ENCODE measurements at places on chromosomes 3 and 15. TPM values are rescaled to one million over a fixed set of nuclear protein-coding genes. Genes with fewer than 3 reads are reported as not detected.
A peak's percentile ranks its signal among the peaks of the same experiment; 100 is the strongest.

The TNFSF10 gene
- polyA plus RNA-seq: 3.5 TPM

The CEP19 gene
- 5.9 TPM for polyA plus RNA-seq

The LTK gene
- polyA plus RNA-seq: 0.20 TPM

The PLOD2 gene
- polyA plus RNA-seq: 0.40 TPM

The SPATA12 gene
- 0.32 TPM for polyA plus RNA-seq

The IGDCC3 gene
- 0.20 TPM for polyA plus RNA-seq

The SEC62 gene
- 162 TPM for polyA plus RNA-seq

The NECTIN3 gene
- polyA plus RNA-seq: not detected

The CRABP1 gene
- polyA plus RNA-seq: not detected

The RYR3 gene
- polyA plus RNA-seq: not detected

- DNase-seq: no peak
- no peak overlapping the region for H3K27ac ChIP-seq
- no peak overlapping the region for H3K4me3 ChIP-seq
- no peaks in the 10 kb centered on the region for H3K4me1 ChIP-seq
These were observed 563.6 kb downstream of the NAALADL2 start for GRCh38 chr3:175422744-175423143.

DNA sequence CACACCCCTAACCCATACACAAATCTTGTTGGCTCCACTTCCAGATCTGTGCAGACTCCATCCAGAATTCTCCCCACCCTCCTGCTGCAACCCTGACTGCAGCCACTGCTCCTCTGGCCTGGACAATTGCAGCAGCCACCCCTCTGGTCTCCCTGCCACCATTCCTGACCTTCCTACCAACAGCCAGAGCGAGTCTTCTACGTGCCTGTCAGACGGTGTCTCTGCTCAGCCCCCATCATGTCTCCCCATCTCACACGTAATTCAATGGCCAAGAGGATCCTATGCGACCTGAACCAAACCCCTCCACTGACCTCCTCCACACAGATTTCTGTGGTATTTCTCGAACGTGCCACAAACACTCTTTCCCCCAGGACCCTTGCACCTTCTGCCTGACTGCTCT lies 103.3 kb downstream of the TPRA1 start:
- H3K27me3 ChIP-seq: no peaks in the 10 kb centered on the region
- H3K27ac ChIP-seq: no peak overlapping the region
- H3K36me3 ChIP-seq: no peaks in the 10 kb centered on the region
- no peak for DNase-seq
- peaks cover 23% of the 10 kb centered on the region for H3K4me1 ChIP-seq
- no peak overlapping the region for H3K4me3 ChIP-seq

- no peak overlapping the region for H3K4me3 ChIP-seq
- H3K27me3 ChIP-seq: no peaks in the 10 kb centered on the region
- no peaks in the 10 kb centered on the region for H3K36me3 ChIP-seq
- H3K4me1 ChIP-seq: no peaks in the 10 kb centered on the region
- H3K27ac ChIP-seq: no peak overlapping the region
- no peak for DNase-seq
These were observed 11.5 kb upstream of the VPS8 start for GRCh38 chr3:184800349-184800930.

DNA sequence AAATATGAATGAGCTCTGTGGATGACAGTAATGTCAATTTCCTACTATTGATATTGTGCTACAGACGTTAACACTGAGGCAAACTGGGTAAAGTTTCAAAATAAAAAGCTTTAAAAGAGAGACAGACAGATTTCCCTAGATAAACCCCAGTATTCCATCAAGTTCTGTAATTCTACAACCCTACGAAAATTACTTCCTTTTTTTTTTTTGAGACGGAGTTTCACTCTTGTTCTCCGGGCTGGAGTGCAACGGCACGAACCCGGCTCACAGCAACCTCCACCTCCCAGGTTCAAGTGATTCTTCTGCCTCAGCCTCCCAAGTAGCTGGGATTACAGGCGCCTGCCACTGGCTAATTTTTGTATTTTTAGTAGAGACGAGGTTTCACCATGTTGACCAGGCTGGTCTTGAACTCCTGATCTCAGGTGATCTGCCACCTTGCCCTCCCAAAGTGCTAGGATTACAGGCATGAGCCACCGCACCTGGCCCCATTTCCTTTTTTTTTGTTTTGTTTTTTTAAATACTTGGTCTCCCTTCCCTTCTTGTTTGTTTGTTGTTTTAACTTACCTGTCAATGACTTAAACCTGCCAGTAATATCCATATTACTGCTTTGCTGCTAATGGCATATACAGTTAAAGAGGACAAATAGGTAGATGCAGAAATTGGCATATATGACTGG lies 57.2 kb downstream of the CBLB start:
- H3K36me3 ChIP-seq: no peaks in the 10 kb centered on the region
- H3K27ac ChIP-seq: no peak overlapping the region
- no peak for DNase-seq
- no peak overlapping the region for H3K4me3 ChIP-seq
- H3K4me1 ChIP-seq: peaks cover 3% of the 10 kb centered on the region
- H3K27me3 ChIP-seq: no peaks in the 10 kb centered on the region

GRCh38 chr3:115512565-115513415 lies 110.5 kb upstream of the GAP43 start:
- DNase-seq: no peak
- H3K27ac ChIP-seq: no peak overlapping the region
- H3K36me3 ChIP-seq: no peaks in the 10 kb centered on the region
- H3K4me3 ChIP-seq: 0 out of 2 replicates have a peak overlapping the region, but pooled peaks have one; percentile 14
- no peaks in the 10 kb centered on the region for H3K4me1 ChIP-seq

DNA sequence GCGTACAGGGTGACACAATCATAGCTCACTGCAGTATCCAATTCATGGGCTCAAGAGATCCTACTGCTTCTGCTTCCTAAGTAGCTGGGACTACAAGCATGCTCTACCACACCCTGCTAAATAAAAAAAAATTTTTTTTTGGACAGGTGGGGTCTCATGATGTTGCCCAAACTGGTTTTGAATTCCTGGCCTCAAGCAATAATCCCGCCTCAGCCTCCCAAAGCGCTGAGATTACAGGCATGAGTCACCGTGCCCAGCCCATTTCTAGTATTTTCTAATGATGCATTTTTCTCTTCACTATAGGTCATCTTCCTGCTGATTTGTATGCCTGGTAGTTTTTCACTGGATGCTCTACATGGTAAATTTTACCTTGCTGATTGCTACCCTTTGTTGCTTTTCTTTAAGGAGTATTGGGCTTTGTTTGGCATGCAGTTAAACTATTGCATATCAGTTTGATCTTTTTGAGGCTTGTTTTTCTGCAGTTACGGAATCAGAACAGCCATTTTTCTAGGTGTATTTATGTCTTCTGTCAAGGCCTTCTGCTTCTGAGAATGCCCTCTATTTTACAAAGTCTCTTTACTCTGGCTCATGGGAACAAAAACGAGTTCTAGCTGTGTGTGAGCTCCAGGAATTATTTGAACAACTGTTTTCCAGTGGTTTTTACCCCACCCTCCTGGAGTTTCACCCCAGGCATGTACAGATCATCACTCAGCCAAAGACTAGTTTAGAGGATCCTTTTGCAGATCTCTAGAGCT lies 14.2 kb upstream of the NPTN start:
- no peaks in the 10 kb centered on the region for H3K27me3 ChIP-seq
- DNase-seq: no peak
- no peaks in the 10 kb centered on the region for H3K4me1 ChIP-seq

GRCh38 chr15:67150023-67150860 lies 84.8 kb downstream of the SMAD3 start:
- H3K27ac ChIP-seq: peak overlapping the region; percentile 41
- H3K27me3 ChIP-seq: no peaks in the 10 kb centered on the region
- H3K4me3 ChIP-seq: no peak overlapping the region
- peaks cover under 1% of the 10 kb centered on the region for H3K36me3 ChIP-seq

- H3K4me1 ChIP-seq: peaks cover 2% of the 10 kb centered on the region
- no peaks in the 10 kb centered on the region for H3K27me3 ChIP-seq
- H3K36me3 ChIP-seq: no peaks in the 10 kb centered on the region
These were observed 7.4 kb downstream of the APPL1 start for GRCh38 chr3:57234613-57235575.

DNA sequence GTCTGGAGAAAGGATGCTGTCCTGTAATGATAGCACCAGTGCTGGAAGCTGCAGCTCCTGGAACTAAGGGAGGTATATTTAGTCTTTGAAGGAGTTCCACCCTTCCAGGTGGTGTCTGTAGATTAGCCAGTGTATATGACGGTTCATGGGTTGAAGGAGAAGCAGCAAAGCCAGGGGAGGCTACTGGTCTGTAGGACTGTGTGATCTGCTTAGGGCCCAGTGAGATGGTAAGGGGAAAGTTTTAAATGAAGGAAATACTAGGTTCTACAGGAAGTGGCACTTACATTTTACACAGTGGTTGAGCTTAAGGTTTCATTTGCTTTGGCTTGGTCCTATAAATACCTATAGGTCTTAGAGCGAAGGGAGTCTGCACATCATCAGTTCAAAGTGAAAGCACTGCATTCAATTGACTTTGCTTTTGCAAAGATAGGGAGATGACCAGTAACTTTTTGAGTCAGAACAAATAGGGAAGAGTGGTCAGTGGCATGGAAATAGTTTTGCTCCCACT lies 5.6 kb downstream of the SLC25A38 start:
- peak overlapping the region; percentile 85 for H3K27ac ChIP-seq
- H3K36me3 ChIP-seq: peaks cover 18% of the 10 kb centered on the region

DNA sequence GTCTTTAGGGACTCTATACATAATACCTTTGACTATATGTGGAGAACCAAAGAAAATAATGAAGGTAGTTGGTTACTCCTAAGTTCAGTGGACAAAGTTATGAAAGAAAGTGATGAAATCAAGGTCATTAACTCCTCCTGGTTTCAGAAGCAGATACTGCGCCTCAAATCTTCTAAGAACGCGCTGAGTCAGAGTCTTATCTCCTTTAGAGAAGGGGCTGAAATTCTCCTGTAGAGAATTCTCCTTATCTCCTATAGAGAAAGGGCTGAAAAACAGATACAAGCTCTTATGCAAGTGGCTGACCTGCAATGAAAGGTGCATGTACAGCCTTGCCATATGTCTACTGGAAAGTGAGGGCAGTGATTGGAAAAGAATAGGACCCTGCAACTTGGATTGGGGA lies 824.2 kb downstream of the NSUN3 start:
- no peaks in the 10 kb centered on the region for H3K36me3 ChIP-seq
- H3K27me3 ChIP-seq: no peaks in the 10 kb centered on the region
- H3K27ac ChIP-seq: no peak overlapping the region
- H3K4me3 ChIP-seq: no peak overlapping the region
- H3K4me1 ChIP-seq: no peaks in the 10 kb centered on the region
- DNase-seq: no peak

DNA sequence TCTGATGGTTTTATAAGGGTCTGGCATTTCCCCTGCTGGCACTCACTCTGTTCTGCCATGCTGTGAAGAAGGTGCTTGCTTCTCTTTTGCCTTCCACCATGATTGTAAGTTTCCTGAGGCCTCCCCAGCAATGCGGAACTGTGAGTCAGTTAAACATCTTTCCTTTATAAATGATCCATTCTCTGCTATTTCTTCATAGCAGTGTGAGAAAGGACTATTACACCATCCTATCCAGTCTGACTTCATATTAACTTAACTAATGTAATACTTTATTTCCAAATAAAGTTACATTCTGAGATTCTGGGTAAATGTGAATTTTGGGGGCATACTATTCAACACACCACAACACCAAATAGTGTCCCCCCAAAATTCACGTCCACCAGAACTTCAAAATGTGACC lies 22.2 kb upstream of the MAP3K13 start:
- H3K4me1 ChIP-seq: no peaks in the 10 kb centered on the region
- no peak for DNase-seq
- H3K4me3 ChIP-seq: no peak overlapping the region

DNA sequence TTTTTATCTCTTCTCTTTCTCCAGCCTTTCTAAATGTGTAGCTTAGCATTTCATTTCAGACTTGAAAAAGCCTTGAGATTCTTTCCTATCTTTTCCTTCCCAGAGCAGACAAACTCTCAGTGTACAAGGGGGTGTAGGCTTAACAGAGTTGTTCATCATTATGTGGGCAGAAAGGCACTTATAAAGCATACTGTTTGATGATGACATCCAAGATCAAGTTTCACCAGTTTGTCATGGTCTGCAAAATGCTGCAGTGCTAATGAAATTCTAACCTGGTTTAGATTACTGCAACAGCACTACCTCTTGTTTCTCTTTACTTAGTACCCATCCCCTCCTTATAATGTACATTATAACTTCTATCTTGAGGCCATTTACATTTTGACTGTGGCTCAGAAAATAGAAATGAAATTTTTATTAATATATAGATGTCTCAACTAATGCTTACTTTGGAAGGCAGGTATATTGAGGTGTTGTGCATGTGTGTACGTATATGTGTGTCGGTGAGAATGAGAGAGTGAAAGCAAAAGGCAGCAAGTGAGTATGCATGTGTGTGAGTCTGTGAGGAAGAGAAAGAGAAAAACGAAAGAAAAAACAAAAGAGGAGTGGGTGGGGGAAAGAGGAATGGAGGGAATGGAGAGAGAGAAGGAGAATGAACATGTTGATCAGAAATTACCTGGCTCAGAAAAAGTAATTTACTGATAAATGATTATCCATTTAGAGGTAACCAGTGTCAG lies 1043.6 kb downstream of the TUSC7 start:
- no peak overlapping the region for H3K27ac ChIP-seq
- no peaks in the 10 kb centered on the region for H3K36me3 ChIP-seq
- no peaks in the 10 kb centered on the region for H3K4me1 ChIP-seq
- no peak overlapping the region for H3K4me3 ChIP-seq
- no peaks in the 10 kb centered on the region for H3K27me3 ChIP-seq

GRCh38 chr3:119873646-119874045 lies 91.7 kb downstream of the NR1I2 start:
- DNase-seq: no peak
- no peaks in the 10 kb centered on the region for H3K27me3 ChIP-seq
- no peak overlapping the region for H3K27ac ChIP-seq
- H3K4me1 ChIP-seq: peaks cover 6% of the 10 kb centered on the region

- no peak overlapping the region for H3K4me3 ChIP-seq
- H3K27ac ChIP-seq: no peak overlapping the region
- H3K4me1 ChIP-seq: peaks cover 25% of the 10 kb centered on the region
- DNase-seq: no peak
- no peaks in the 10 kb centered on the region for H3K36me3 ChIP-seq
These were observed 55.2 kb downstream of the OSTN start for GRCh38 chr3:191254098-191254873.

DNA sequence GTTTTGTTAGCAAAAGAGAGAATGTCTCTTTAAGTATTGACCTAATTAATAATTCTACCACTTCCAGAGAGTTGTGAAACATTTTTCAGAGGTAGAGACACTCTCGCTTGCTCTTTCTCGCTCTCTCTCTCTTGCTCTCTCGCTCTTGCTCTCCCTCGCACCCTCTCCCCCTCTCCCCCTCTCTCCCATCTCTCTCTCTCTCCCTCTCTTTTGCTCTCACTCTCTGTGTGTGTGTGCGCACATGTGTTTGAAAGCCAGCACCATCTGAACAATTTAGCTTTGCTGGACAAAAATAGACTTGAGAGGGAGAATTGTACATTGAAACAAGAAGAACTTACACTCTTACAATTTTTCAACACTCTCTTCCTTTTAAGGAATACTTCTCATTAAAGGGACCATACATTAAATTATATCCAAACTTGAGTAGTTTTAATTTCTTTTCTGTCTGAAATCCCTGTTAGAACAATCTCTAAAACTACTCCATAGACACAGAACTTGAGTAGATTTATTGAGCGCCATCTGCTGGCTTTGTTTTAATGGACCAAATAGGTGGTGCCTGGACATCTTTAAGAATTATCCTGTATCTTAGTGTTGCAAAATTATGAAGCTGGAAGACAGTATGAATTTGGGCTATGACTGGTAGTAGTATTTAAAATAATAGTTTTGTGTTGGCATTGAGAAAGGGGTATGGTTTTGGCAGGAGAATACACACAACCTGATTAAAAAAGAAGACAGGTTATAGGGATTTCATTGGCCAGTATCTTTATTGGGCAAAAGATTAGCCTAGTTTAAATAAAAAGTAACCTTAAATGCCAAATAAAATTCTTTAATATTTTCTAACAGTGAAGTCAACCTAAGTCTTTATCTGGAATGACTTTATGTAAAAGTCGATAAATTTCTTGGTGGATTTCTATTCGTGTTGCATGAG lies 124.6 kb downstream of the AKAP13 start:
- no peak overlapping the region for H3K4me3 ChIP-seq
- no peak for DNase-seq
- H3K4me1 ChIP-seq: peaks cover 18% of the 10 kb centered on the region

Data from GM12878 (cell line).